ENCODE measurements at places on chromosomes 4 and X.

DNA sequence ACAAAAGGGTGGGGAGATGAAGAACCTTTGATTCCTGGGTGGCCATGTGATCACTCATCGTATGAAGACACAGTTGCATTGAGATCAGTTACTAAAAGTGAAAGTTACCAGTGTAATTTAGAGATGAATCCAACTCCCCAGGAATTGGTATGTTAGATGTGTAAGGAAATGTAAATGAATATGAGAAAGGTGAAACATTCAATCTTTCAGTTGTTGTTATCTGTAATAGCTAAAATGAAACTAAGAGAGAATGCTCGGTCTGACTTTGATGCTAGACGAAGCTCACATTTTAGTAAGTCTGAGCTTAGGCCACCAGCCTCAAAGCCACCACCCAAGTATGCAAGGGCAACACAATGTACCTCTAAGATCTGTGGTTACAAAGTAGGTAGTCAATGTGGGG lies 194.3 kb upstream of the POF1B start:
- DNase-seq = peak; percentile 3

GRCh38 chrX:46978341-46979291 lies 66.4 kb downstream of the JADE3 start:
- DNase-seq = peak; percentile 80

- DNase-seq = no peak
These were observed 12.5 kb downstream of the IGFBP7 start for GRCh38 chr4:57097711-57098110.

DNA sequence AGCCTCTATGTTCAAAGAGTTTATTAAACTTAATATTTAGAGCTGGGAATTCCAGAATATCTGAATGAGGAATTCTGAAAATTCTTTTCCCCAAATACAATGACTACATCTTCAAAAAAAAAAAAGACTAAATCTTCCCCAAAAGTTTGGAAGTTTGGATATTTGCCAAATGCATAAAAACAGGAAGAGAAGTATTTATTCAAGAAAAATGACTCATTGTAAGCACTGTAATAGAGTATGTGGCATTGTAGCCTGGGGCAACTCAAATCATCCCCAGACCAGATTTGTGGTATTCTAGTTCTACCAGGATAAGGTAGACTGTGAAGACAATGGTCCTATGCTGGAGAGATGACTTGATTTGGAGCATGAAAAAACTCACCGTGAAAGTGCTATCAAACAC lies 78.5 kb upstream of the PDHA2 start:
- no peak for DNase-seq

GRCh38 chr4:101853691-101854090 lies 63.2 kb downstream of the BANK1 start:
- no peak for DNase-seq

GRCh38 chr4:121094297-121094966 lies 22.1 kb upstream of the NDNF start:
- no peak for DNase-seq

DNA sequence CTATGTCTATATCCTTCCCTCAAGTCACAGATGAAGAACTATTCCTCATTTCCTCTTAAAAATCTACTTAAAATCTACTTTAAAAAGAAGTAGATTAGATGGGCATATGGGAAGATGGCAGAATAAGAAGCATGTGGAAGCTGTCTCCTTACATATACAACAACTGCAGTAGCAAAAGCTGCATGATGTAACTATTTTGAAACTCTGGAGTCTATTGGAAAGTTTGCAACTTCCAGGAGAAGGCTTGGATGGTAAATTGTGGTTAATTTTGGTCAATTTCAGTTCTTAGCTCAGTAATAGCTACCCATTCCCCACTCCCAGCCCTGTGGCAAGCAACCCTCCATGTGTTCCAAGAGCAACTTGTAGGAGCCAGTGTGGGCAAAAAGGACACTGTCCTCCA lies 36.9 kb downstream of the MORC4 start:
- DNase-seq = no peak

DNA sequence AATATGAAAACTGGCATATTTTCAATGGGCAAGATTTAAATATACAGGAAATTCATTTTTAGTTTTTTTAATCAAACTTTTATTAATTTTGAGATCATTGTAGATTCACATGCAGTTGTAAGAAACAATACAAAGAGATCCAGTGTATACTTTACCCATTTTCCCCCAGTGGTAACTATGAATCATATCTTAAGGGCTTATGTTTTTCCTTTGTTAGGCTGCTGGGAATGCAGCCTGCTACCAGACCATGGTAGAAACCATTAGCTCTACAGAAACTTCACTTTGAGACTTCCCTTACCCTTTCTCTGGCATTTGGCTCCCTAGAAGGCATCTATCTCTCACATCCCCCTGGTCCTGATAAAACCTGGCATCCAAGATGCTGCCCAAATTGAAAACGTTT lies 147.6 kb upstream of the EOLA2 start:
- DNase-seq = no peak

DNA sequence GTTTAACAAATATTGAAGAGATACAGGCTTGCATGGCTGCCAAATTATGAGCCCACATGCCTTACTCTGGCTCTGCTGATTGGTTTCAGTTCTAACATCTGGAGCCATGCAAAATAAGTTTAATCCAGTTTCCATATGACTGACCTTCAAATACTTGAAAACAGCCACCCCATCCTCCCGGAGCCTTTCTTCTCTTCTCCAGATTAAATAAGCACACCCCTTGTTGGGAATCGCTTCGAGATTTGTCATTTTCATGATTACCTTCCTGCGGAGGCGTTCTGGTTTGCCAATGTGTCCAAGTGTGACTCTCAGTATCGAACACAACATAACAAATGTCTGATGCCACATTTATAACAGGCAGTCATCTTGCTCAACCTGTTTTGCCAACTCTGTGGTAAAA lies 101.6 kb upstream of the JADE1 start:
- no peak for DNase-seq

DNA sequence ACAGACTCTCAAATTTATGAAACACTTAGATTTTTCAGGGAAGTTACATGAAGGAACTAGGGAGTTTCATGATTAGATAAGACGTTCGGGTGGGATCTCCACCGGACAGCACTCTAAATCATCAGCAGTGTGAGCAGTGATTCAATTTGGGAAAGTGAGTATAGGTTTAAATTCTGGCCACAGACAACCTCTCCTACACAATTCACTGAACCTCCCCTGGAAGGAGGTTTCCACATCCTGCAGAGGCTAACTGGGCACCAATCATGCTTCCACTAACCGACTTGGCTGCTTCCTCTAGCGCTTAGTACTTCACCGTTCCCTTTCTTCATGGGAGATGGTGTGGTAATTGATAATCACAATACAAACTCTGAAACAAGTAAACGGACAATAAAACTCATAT lies 5.6 kb downstream of the CXCL9 start:
- DNase-seq = no peak

GRCh38 chr4:9904976-9905587 lies 116.2 kb downstream of the SLC2A9 start:
- DNase-seq = no peak

DNA sequence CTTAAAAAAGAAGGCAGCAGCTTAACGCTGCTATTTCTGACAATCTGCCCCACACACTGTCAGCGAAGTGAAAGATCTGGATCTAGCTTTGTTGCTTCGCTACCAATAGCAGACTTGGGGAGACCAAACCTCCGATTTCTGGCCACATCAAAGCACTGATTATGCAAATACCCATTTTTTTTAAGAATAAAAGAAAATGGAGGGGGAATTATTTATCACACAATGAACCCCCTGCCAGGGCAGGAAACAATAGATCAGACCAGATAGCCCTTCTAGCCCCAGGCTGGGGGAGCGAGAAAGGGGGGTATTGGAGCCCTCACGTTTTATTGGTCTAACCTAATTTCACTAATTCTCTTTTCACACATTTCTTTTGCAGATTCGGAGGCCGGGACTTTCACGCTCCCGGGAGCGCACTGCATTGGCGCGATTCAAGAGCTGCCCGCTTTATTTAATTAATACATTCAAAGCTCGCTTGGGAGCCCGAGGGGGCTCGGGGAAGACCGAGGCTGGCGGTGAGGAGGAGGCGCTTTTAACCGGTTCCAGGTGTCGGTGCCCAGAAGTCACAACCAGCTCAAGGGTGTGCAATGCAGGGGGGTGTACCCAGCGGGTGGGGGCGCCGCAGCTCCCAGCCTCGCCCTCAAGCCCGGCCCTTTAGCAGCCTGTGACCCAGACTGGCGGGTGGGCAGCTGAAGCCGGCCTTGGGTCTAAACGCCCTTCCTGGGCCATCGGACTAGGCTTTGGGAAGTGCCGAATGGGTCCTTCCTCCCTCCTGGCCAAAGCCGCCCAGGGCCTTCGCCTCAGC lies 5.5 kb downstream of the NEUROG2 start:
- DNase-seq = peak; percentile 3

DNA sequence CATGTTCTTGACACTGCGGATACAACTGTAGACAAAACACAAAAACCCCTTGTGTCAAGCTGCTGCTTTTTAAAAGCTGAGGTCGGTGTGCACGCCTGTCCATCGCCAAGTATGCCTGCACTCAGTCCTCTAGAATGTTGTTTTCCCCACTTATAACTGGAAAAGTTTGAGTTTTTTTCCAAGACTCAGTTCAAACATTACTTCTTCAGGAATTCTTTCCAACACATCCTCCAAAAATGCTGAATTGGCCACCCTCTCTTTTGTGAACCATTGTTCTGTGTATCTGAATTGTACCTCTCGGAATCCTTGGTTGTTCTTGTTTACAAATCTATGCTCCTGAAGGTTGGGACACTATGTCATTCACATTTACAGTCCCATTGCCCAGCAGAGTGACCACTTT lies 94.6 kb downstream of the REELD1 start:
- DNase-seq = no peak

- DNase-seq = no peak
These were observed 114.3 kb downstream of the VSIG4 start for GRCh38 chrX:65925592-65925991.

GRCh38 chr4:67713529-67714247 lies 12.7 kb upstream of the UBA6 start:
- DNase-seq = no peak

- no peak for DNase-seq
These were observed 1.6 kb downstream of the RCHY1 start for GRCh38 chr4:75512386-75513211.

DNA sequence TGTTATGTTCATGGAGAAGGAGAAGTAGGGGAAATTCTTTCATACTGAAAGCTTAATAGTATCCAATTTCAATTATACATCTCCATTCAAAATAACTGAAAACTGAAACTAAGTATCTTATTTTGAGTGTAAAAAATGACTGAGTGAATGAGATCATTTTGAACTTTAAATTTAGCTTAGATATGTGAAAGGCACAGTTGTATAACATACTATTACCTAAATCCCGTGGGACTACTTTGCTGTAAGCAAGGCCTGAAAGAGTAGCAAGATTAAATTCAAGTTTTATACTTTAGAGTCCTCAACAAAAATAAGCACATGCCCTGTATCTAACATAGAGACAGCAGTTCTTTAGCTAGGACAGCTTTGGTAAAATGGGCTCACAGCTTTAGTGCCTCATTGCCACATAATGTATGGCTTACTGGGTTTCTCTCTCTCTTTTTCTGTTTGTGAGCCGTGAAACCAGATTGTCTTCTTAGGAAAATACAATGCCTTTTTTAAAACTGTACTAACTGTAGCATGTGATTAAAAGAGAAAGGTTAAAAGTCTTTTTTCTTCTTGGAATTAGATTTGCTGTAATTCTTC lies 43.2 kb downstream of the GSTCD start:
- no peak for DNase-seq

DNA sequence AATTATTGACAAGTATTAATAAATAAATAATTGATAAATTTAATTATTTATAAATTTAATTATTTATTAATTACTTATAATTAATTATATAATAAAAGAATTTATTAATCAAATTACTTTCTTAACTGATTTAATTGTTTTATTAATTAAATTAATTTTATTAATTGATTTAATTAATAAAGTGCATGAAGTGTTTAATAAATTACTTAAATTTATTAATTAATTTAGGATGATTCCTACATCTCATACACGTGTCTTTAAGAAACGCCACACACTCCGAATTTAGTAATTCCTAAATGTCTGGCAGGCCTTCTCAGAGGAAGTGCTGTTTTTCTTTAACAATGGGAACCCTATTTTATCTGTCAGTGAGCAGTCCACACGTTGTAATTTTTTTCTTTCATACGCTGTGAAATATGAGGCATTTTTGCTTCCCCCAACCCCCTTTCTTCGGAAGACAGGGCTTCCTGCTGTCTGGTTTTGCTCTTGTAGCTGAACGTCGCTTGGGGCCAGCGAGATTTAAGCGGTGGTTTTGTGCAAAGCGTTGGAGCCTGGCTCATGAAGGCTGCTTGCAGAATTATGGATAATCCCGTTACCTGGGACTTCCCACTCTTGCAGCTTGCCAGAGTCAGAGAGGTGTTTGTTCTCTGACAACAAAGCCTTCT lies 46.8 kb downstream of the CRLF2 start:
- no peak for DNase-seq

DNA sequence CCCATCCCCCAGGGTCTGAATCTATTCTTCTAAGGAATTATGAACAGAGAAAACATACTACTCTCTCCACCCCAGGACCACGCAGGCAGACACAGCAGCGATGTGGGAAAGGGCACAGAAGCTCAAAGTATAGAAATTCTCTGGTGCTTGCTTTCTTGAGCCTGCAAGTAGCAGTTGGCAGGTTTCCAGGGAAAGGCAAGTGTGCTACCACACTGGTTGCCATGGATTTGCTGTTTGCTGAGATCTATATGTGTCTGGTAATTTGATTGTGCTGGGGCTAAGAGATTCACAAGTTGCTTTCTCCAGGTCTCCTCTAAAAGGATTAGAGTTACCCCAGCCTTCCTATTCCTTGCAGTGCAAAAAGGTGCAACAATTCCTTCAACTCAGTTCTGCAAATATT lies 83.1 kb downstream of the GUCY2F start:
- no peak for DNase-seq

- DNase-seq = no peak
These were observed 23.6 kb downstream of the RBM10 start for GRCh38 chrX:47168495-47169073.

DNA sequence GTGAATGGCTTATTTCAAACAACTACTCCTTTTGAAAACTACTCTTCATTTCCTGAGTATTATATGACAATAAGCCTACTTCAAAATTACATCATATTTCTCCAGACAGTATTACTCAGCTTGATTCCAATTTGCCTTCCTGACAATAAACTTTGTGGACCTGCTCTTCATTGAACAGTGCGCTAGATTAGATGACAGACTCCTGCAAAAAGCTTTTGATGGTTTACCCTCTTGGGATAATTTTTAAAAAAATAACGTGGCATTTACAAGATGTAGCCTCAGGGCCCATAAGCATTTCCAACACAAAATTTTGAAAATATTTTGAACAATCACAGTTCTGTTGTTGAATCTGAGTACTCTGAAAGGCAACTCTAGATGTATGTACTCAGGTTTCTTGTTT lies 25.9 kb downstream of the MGAT4D start:
- DNase-seq = no peak
